ENCODE measurements at places on chromosomes 2 and 18.

DNA sequence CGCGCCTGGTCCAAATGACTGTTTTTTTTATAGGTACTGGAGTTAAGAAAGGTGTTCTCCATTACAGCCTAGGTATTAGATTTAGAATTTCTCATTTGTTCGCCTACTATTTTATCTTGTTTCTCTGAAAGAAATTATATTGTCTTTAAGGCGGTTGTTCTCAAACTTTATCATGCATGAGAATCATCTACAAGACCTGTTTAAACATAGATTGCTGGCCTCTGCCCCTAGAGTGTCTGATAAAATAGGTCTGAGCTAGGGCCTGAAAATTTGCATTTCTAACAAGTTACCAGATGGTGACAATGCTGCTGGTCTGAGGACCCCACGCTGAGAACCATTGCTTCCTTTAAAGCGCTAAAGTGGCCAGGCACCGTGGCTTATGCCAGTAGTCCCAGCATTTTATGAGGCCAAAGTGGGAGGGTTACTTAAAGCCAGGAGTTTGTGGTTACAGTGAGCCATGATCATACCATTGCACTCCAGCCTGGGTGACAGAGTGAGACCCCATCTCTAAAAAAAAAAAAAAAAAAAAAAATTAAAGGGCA is 34.0 kb upstream of the RNF138 start:
- no peak for DNase-seq

DNA sequence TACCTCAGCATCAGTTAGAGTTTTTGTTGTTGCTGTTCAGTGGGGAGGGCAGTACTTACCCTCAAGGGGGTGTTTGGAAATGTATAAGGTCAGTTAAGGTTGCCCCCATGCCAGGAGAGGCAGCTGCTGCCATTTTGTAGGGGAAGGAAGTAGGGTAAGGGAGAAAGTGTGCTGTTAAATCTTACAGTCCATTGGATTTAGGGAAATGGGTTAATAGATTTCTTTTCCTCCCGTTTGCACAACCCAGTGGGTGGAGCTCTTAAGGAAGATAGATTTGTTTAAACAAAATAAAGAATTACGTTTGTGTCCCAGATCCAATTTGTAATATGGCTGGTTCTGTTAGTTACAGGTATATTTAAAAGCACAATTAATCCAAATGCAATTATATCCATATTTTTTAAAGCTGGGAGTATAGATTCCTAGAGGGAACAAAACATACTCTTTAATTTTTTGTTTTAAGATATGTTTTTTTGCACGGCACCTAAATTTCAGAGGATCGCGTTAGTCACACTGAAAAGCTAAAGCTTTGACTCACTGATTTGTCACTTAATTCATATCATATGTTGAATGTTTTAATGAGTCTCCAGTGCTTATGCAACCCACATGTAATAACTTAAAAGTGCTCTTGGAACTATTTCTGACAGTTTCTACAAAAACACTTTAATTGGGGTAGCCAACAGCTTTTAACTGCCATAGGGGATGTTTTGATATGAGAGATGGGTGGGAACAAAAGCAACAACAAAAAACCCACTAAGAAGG is 9.0 kb upstream of the CWC22 start:
- no peak for DNase-seq

- no peak for DNase-seq
Observed at GRCh38 chr2:231486851-231487596, 22.7 kb upstream of the NCL start.

GRCh38 chr18:6878556-6879297 is 149.2 kb downstream of the ARHGAP28 start:
- no peak for DNase-seq

- no peak for DNase-seq
Observed at GRCh38 chr2:97763176-97763845, 49.9 kb downstream of the ZAP70 start.

GRCh38 chr2:84472856-84473565 is 13.9 kb upstream of the SUCLG1 start:
- DNase-seq, result no peak

DNA sequence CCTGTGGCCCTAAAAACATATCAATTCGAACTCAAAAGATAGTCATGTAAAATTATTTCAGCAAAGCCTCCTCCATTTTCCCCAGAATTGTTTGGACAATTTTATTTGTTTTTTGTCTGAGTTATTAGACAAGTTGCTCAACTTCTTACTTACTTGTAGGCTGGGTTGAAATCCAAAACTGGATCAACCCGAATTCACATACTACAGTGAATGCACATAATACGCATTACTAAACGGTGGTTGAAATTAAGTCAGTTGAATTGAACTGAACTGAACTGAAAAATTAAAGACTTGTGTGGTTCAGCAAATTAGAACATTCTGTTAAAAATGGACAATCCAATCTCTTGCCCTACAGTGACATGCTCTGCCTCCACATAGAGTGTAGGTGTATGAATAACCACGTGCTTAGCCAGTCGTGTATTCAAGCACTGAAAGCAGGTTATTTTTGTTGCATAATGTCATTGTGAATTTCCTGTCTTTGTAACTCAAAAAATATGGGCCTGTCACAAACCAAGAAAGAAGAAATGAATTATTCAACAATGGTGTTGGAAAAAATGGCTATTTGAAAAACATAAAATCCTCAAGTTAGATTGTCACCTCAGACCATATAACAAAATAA is 441.0 kb downstream of the TXNL1 start:
- no peak for DNase-seq

DNA sequence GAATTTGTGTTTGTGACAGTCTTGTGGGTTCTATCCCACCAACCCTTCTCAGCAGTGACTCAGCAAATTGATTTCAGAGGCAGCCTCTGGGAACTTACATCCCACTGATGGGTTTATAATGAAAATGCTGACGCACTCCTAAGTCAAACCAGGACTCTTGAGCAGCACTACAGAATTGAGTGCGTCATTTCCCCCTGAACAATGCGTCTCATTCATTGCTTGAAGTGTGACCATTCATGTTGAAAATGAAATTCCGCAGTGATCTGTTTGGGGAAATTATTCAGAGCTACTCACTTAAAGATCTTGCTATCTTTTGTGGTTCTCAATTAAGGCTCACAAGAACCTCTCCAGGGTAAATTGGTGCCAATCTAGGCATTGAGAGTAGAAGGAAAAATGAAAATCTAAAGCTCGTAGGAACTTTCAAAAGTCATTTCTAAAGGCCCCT is 417.7 kb upstream of the SLC14A2 start:
- DNase-seq, result no peak

GRCh38 chr2:40352041-40352702 is 99.7 kb downstream of the SLC8A1 start:
- DNase-seq, result no peak

DNA sequence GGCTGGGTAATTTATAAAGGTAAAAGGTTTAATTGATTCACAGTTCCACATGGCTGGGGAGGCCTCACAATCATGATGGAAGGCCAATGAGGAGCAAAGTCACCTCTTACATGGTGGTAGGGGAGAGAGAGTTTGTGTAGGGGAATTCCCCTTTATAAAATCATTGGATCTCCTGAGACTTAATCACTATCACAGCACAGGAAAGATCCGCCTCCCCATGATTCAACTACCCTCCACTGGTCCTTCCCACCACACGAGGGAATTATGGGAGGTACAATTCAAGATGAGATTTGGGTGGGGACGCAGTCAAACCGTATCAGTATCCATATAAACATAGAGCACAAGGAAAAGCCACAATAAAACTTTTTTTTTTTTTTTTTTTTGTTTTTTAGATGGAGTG is 172.6 kb upstream of the PIEZO2 start:
- DNase-seq, result no peak

DNA sequence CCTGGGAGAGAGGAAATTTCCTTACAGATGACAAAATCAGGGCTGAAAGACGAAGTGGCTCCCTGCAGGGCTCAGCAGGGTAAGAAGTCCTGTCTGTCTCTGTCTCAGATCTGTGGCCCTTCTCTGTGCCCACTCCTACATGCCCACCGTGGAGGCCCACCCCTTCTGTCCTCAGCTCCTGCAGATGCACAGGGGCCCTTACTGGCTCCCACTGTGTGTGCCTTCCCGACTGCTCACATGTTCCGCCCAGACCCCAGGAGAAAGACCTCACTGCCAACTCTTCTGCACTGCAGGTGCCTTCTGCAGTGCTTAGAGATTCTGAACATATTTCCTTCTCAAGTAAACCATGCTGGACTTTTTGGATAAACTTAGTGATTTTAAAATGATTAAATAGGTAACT is 1.9 kb upstream of the KCNS3 start:
- DNase-seq, result no peak

GRCh38 chr2:160429248-160430000 is 64.2 kb downstream of the RBMS1 start:
- no peak for DNase-seq
